NCI-H187 (cell line): ENCODE measurements at places on chromosomes 12 and 14.

DNA sequence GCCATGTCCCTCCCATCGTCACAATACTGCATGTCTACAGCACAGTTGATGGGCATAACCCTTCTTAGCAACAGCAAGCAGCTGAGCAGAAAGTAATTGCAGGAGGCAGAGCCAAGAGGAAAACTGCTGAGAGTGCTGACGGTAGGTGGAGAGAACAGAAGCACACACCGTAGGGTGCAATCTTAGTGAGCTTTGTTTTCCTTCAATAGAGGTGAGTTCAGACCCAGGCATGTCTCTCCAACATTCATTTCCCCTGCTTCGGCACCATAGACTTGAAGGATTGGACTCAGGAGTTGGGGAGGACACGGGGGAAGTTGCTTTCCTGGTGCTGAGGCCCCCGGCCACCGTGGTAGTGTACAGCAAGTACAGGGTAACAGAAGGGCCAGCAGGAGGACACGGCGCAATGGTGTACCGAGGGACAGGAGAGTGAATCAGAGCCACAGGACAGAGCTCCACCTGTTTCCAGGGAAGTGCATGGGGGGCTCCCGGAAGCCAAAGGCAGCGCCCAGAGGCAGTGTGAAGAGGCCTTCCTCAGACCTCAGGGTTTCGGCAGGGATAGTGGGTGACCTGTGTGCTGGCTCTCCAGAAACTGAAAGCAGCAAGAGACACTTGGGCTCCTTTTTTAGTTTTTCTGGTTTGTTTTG lies 36.3 kb upstream of the SINHCAF start:
- peak; percentile 47 for DNase-seq

DNA sequence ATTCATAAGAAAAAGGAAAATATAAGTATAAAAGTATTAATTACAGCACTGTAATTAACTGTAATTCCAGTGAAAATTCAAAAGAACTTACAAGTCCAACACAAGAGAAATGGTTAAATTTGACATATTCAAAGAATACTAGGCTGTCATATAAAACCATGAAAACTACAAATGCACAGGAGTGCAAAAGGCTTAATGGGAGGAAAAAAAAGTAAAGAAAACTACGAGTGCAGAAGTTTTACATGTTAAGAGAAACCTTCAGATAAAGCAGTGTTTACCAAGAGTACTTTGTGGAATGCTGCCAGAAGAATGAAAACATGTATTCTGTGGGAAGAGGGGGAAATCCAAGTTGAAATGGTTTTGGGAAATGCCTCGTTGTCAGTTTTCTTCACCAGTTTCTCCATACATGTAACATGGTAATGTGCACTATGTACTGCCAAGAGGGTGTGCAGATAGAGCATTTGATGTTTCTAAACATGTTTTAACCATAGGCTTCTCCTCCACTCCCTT lies 9.1 kb downstream of the HEATR5A start:
- DNase-seq, result no peak

GRCh38 chr12:79162948-79163347 lies 298.4 kb downstream of the SYT1 start:
- DNase-seq, result no peak

GRCh38 chr12:119479121-119479561 lies 114.4 kb upstream of the TMEM233 start:
- DNase-seq, result no peak

DNA sequence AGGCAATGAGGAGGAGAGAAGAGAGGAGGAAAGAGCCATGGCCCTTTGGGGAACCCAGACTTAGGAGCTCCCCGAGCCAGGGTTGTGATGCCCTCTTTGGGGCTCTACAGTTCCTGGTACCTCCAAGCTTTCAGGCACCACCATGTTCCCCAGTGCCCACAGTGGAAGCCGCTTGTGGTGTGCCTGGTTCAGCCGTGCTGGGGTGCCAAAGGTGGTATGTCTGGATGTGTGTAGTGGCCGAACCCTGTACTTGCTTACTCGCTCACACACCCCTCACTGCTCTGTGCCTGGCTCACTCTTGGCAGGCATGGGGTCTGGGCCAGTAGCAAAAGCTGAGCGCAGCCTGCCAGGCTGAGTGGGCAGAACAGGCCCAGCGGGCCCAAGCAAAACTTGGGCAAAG lies 210.7 kb downstream of the MON2 start:
- DNase-seq, result no peak

- DNase-seq, result no peak
Measured at GRCh38 chr12:68612697-68613096, 2.0 kb downstream of the RAP1B start.

GRCh38 chr12:102958830-102959176 lies 1.3 kb downstream of the ASCL1 start:
- no peak for DNase-seq

- DNase-seq, result no peak
Measured at GRCh38 chr12:58368001-58368400, 426.6 kb downstream of the ATP23 start.
